GM23248 (cell line): ENCODE measurements at places on chromosomes 6 and 20.

GRCh38 chr20:39700528-39700927 lies 738.4 kb downstream of the DHX35 start:
- no peak for DNase-seq

DNA sequence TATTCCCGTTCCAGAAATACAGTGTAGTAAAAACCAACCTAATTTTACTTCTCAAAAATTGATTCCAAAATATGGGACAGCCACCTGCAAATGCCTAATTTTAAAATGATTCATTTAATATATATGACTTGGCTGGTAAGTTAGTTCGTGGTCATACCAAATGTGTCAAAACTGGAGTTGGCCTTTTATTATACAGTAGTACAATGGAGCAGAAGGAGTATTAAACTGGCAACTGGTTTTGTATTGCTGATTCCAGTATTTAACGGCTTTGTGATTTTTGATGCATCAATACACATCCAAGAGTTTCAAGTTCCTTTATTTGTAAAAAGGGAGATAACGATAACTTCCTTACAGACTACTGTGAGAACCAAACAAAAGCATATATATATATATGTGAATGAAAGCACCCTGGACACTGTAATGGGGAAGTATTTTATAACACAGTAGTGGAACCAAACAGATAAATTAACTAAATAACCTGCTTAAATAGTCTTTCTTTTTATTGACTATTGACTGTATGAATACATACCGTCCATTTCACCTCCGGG lies 24.8 kb downstream of the SAMHD1 start:
- DNase-seq: no peak

- peak; percentile 49 for DNase-seq
Measured at GRCh38 chr20:45016089-45016671, 49.9 kb downstream of the STK4 start.

- DNase-seq: no peak
Measured at GRCh38 chr20:59031564-59032022, 542 bp downstream of the ATP5F1E start.

DNA sequence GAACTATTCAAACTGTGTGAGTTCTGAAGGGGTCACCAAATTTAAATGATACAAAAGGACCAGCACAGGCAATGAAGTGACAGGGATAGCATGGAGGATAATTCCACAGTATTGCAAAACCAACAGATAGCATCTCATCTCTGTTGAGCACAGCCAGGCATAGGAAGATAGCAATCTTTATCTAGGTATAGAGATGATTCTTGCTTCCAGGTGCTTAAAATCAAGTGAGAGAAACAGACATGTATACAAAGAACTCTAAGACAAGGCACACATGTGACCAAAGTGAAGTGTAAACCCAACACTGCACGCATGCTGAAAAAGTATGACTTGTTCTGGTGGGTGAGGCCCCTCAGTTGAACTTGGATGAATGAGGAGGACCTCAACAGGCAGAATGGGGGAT lies 48.4 kb upstream of the ARMC2 start:
- DNase-seq: no peak

DNA sequence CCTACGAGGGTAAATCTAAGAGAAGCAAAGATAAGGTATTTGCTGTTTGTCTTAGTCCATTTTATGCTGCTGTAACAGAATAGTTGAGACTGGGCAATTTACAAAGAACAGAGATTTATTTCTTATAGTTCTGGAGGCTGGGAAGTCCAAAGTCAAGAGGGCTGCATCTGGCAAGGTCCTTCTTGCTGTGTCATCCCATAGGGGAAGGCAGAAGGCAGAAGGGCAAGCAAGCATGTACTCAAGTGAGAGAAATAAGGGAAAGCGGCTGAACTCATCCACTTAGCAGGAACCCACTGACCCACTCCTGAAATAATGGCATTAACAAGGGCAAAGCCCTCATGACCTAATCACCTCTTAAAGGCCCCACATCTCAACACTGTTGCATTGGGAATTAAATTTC lies 102.7 kb downstream of the AGPAT4 start:
- DNase-seq: no peak
